GM12891 (cell line): ENCODE measurements at places on chromosomes 5 and 9.
A peak's percentile ranks its signal among the peaks of the same experiment; 100 is the strongest.

DNA sequence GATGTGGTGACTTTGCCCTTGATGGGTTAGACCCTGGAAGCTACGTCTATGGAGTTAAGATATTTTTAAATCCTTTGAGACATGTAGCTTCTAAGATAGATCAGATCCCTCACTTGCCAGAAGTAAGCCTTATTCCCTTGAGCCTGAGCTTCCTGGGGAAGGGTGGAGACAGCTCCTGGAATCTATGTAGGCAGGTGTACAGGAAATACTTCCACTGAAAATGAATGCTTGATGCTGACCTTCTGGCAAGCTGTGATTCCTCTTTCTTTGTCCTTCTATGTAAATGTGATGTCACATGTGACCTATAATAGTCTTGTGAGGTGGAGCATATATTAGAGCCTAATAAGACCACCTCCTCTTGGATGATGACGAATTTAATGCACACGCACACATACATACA lies 1152.0 kb upstream of the ACO1 start:
- DNase-seq = no peak

DNA sequence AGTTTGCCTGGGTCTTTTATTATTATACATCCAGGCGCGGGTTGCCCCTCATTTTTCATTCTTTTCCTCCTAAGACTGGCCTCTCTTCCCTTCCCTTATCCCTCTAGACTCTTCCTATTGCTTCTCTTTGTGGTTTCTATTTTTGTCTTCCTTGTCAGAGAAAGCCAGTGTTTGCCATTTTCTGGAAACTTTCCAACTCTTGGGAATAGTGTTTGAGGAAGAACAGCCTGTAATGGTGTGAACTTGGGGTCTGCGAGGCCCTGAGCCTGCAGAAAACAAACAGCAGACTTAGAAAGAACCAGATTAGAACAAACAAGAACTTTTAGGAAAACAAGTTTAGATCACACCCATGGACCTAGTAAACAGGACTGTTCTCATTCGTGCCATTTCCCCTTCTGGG lies 15.5 kb downstream of the PRKACG start:
- no peak for DNase-seq

DNA sequence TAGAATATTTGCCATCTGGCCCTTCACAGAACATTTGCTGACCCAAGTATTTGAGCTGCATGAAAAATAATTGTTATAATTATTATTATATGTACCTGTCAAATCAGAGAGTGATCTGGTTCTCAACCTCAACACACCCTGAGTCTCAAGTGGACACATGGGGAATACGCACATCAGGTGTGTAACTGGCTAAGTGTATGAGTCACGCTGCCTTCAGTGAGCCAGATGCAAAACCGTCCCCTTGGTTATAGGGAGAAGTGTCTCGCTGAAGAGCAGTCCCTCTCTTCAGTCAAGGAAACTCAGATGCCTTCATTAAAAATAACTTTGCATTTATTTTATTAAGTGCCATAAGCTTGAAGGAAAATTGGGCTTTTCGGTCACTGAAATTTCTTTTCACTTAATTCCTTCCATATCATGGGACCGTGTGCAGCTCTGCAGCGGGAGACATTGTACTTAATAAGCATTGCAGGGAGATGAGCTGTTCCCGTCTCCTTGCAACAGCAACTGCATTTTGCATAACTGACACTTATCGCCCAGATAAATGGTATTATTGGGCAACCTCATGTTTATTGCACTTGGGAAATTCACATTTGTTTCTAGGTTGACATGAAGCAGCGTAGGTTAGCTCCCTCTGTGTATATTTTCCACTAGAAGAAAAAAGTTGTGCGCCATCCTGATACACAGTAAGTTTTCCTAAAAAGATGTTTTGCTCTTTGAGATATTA lies 512.3 kb upstream of the DAP start:
- DNase-seq = no peak

DNA sequence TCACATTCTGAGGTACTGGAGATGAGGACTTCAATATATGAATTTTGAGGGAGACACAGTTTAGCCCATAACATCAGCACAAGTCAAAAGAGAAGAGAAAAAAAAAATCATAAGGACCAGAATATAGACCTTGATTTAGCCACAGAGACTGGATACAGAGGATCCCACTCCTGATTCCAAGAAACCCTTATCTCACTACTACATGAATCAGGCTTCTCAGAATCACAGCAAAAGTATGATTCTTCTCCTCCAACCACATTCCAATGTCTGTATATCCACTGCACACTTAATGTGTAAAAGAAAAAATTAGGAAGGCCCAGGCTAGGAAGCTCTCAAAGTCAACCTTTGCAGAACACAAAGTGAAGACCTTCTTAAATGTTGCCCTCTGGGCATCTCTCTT lies 610.9 kb downstream of the DTWD2 start:
- no peak for DNase-seq

GRCh38 chr5:96658272-96658671 lies 3.9 kb upstream of the CAST start:
- DNase-seq = no peak

- no peak for DNase-seq
These were observed 131.3 kb downstream of the RXRA start for GRCh38 chr9:134457321-134458206.

- DNase-seq = no peak
These were observed 17.7 kb downstream of the ZDHHC11B start for GRCh38 chr5:766666-767431.

DNA sequence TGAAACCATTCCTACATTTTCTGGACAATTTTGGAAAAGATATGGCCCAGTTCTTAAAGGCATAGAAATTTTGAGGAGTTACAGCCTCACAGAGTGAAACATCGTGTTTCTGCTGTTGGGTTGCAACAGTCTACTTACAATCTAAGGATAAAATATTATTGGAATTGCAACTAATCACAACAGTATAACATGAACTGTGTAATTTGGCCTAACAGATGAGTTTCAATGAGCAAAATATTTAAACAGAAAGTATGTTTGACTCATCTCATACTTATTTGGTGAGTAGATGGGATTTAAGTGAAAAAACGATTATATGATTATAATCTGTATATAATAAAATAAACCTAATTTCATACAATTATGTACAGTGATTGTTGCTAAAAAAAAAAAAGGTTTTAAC lies 1061.8 kb downstream of the CDH12 start:
- DNase-seq = no peak

DNA sequence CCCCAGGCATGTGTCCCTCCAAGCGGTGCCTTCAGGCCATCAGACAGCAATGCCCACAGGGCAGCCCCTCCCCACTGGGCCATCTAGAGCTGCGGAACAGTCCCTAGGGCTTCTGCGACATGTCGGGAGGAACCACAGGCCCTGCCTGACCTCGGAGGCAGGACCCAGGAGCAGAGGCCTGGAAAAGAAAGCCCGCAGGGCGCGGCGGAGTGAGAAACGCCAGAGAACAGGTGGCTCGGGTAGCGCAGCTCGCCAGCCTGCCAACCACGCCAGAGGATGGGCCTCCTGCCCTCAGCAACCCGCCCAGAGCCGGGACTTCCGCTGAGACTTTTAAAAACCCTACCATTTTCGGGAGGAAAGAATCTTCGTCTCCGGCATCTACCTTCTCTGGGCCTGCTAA lies 715 bp downstream of the LCN8 start:
- no peak for DNase-seq

- no peak for DNase-seq
These were observed 205.3 kb downstream of the RFK start for GRCh38 chr9:76188905-76189304.

- DNase-seq = no peak
These were observed 114.3 kb upstream of the EPB41L4A start for GRCh38 chr5:112533362-112533761.

- DNase-seq = peak; percentile 65
These were observed 2.0 kb downstream of the VCAN start for GRCh38 chr5:83473346-83474160.
